ENCODE measurements at places on chromosomes 2 and 18.
A peak's percentile ranks its signal among the peaks of the same experiment; 100 is the strongest.

DNA sequence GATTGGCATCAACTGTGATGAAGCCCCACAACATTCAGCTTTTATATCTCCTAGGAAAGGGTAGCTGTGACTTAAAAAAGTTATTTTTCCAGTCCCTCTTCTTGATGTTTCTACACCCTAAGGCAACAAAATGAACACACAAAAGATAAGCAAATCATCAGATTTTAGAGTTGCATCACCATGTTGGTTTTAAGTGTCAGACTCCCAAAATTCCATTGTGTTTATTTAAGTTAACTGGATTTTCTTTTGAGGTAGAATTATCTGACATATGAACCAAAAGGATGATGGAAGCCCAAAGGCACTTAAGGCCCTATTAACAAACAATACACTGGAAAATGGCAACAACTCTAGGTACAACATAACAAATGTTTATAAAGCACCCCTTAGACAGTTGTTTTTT is 261.7 kb upstream of the SLC39A10 start:
- no peak for DNase-seq

GRCh38 chr2:160920061-160920460 is 240.2 kb upstream of the TANK start:
- no peak for DNase-seq

DNA sequence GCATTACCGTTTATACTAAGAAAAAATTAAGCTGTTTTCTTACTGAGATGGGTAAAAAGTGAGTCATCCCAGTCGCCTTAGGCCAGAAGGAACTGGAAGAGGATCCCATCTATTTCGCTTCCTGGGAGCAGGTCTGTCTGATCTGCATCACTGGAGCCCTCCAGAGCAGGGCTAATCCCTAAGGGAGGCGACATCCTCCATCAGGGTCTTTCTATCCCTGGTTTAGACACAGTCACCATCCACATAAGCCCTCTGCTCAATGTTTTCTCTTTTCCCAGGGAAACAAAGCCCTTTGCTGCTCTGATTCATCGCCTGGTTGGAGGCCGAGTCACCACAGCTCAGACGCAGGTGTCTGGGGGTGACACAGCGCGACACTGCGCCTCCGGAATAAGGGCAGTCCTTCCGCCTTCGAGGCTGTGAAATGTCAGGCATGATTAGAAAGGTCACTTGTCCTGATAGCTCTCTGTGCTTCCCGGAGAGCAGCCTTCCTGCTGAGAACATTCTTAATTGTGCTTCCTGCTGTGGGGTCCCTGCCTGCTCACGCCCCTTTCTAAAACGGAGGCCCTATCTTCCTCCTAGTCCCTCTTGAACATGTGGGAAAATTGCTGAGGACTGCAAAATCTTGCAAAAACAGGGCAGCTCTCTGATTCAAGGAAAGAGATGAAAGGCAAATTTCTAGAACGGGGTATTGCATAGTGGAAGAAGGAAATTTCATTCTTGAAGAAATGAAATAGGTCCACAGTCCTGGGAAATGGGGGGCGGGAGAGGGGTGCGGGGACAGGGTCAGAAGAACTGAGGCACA is 56.3 kb downstream of the MARCHF4 start:
- peak; percentile 84 for DNase-seq

- peak; percentile 80 for DNase-seq
Measured at GRCh38 chr2:129923265-129924091, 56.0 kb upstream of the RAB6C start.

DNA sequence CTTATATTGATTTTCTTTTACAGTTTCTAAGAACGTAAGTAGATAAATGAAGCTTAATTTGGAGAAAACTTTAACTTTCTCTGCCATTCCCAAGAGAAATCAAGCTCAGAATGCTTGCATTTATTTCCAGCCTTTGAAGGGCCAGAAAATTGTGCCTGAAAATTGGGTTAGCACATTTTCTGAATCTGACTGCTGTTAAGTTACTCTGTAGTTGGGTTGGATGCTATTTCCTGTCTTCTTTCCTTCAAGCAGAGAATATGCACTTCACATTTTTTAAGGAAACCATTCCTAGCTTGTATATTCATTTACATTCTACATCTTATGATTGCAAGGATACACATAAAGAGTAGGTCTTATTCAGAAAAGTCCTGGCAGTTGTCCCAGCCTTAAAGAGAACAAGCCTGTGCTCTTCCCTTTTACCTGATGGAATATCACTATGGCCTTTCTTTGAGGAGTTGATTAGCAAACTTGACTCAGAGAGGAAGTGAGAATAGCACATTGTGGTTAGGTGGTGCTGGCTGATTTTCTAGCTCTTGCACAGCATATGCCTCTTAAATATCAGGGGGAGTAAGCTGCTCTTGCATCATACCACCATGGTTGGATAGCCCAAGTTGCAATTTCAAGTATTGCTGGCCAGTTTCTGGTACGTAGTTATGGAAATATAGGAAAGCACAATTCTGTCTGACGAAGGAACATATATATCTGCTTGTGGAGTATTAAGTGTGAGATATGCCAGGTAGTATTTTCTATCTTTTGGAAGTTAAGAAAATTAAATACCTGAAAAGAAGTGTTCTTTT is 133.7 kb downstream of the COMMD1 start:
- DNase-seq, result no peak

DNA sequence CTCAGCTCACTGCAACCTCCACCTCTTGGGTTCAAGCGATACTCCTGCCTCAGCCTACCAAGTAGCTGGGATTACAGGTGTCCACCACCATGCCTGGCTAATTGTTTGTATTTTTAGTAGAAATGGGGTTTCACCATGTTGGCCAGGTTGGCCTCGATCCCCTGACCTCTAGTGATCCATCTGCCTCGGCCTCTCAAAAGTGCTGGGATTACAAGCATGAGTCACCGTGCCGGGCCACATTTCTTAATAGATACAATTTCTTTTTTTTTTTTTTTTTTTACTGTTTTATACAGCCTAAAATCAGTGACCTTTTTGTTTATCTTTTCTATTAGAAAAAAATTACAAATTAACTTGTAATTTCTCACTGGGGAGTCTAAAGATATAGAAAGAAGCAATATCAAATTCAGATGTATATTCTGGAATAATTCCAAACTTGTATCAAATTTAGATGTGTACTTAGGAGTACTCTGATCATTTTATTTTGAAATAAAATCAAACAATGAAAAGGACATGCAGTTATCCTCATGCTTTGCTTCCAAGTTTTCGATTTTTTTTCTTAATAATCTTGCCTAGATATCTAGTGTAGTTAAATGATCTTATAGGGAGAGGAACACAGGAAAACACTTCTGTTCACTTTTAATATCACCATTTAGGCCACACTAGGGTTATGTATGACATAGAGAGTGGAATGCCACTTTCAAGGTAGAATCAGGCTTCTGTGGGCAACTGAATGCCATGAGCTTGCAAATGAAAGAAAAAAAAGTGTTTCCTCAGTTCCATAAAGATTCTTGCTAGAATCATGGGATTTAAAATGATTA is 1089.3 kb downstream of the SUCLG1 start:
- DNase-seq, result no peak

DNA sequence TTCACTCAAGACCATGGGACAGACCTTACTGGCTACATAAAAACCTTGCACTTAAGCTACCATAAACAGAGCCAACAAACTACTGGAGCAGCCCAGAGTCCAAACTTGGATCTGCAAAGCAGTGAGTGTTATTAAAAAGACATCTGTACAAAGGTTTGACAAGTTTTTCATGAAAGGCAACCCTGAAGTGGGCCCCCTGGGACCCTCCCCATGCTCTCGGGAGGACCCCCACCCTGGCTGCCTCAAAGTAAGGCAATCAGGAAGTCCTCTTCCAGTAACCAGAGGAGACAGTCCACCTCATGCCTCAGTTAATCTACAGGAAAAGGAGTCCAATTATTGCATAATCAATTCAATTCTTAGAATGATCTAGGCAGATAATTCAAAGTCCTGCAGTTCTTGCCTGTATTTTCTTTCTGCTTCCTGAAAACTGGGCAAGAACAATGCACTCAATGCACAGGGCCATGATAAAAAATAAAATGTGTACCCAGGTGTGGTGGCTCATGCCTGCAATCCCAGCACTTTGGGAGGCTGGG is 69.7 kb downstream of the TBC1D8 start:
- no peak for DNase-seq

DNA sequence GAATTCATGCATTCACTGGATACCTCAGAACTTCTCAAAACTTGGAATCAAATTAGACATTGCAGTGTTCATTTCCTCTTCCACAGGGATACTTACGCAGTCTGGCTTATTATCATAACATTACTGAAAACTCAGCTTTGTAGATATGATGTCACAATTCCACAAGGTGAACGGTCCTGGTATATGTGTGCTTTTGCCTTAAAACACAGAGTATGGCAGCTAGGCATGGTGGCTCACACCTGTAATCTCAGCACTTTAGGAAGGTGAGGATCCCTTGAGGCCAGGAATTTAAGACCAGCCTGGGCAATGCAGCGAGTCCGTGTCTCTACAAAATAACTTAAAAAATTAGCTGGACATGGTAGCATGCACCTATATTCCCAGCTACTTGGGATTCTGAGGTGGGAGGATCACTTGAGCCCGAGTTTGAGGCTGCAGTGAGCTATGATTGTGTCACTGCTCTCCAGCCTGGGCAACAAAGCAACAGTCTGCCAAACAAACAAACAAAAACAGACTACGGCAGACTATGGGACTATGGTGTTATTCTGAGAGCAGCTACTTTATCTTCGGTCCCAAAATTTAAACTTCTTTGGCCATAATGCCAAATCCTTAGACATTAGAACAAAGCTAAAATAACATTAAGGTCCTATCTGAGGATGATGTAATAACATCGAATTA is 1191.9 kb upstream of the SLC39A10 start:
- DNase-seq, result no peak

DNA sequence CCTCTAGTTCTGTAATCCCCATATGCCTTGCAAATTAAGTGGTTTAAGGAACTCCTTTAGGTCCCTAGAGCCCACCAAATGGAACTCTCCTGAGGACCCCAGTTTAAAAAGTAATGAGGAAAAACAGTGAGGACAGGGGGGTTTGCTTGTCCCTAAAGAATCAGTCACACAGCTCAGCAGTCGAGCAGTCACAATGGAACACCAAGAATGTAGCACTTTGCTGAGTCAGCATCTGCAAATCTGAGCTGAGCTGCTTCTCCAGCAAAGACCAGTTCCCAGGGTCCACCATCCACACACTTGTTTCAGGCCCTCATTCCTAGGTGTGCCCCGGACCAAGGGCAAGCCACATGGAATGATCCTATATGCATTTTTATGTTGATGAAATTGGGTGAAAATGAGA is 46.2 kb upstream of the NEDD4L start:
- DNase-seq, result peak; percentile 21

DNA sequence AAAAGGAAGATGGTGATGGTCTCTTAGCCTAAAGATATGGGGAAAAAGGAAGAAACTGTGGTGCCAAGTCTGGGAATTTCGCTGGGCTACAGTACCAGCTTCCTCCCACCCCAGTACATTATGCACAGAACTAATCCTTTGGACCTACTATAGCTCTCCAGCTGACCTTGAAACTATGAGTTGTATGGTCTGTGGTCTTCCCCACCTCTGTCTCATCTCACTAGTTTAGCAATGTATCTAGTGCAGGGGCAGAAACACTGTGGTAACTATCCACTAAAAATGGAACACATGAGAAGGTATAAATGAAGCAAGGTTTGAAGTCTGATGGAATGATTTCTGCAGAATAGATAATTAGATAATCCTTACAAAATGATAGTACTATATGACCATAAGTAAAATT is 190.4 kb upstream of the CCDC150 start:
- DNase-seq, result no peak

GRCh38 chr18:53426666-53427184 is 797.7 kb downstream of the MBD2 start:
- DNase-seq, result no peak

GRCh38 chr2:237276716-237277490 is 137.1 kb downstream of the COL6A3 start:
- no peak for DNase-seq

- DNase-seq, result no peak
Measured at GRCh38 chr2:189116979-189117378, 62.6 kb downstream of the COL5A2 start.

GRCh38 chr2:208235860-208236259 is 19.0 kb downstream of the IDH1 start:
- no peak for DNase-seq

DNA sequence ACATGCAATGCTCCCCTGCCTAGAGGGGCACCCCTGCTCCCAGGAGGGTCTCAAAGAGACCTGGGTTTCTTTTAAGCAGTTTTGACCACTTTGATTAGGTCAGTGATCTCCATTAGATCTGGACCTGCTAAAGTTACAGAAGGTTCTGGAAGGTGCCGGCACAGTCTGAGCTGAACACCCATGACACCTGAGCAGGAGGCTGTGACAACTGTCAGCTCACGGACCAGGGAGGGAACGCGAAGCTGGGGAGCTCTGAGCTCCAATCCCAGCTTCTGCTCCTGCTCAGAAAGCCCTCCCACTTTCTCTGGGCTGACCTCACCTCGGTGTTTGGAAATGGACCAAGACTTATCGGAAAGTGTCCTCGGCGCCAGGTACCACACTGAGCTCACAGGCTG is 113.8 kb downstream of the NFATC1 start:
- DNase-seq, result no peak

- no peak for DNase-seq
Measured at GRCh38 chr2:6723865-6724604, 141.7 kb downstream of the CMPK2 start.

DNA sequence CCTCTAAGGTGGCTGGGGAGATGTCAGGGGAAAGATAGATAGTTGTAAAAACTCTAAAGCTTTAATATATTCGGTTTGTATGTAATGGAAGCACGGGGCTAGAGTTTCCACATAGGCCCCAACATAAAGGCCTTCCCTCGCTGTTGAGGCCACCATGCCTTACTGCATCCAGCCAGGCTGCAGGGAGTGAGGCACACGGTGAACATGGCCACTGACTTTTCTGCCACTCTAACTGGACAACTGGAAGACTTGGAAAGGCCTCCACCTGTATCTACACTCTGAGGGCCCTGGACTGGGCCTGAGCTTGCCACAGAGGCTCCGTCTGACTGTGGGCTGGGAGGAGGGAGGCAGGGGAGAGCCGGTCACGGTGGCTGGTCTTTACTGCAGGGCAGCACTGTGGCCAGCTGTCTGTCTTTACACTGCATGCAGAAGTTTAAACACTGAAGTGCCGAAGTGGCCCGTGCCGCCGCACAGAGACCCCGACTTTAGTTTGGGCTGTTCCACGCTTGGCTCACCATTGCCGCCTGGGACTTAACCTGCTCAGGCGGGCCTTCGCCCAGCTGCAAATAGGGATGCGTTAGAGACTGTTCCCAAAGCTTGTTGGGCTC is 66.7 kb downstream of the EMILIN2 start:
- no peak for DNase-seq

GRCh38 chr2:121776885-121777698 is 21.6 kb downstream of the TSN start:
- DNase-seq, result no peak

All from retina (tissue), 1 donor.